Thoracic aorta (tissue), 2 donors: ENCODE measurements at places on chromosomes 13 and 19. TPM values are rescaled to one million over a fixed set of nuclear protein-coding genes. Genes with fewer than 3 reads are reported as not detected.

GRCh38 chr13:78630511-78630910 lies 27.2 kb upstream of the POU4F1 start:
- no peak for DNase-seq

- no peak for DNase-seq
Measured at GRCh38 chr13:109332506-109333499, 453.6 kb downstream of the IRS2 start.

The COX7A1 gene
- total RNA-seq = 41.0 TPM

- no peak for DNase-seq
Measured at GRCh38 chr13:53405616-53406015, 377.0 kb downstream of the OLFM4 start.

The SMAD9 gene
- 36.6 TPM for total RNA-seq

The SMIM17 gene
- total RNA-seq = 4.4 TPM

DNA sequence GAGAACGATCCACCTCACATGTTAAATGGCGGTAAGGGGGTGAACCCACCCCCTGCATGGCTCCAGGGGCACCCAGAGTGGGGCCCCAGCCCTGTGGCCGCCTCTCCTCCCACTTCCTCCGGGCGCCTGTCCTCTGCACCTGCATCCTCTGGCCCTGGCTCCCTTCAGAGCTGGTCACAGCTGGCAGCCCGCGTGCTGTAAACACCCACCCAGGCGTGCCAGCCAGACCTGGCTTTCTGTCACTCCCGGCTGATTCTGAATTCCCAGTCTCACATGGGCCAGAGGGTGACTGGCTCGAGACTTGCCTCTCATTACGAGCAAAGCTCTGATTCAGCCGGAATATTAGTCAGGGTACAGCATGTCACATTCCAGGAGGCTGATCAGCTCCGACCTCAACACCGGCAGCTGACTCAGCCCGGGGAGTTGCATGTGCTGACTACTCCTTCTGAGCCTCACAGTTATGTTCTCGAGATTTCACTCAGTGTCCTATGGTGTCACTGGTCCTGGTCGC lies 75.1 kb downstream of the GNG7 start:
- peak; percentile 93 for DNase-seq

GRCh38 chr19:50333737-50334617 lies 4.8 kb upstream of the KCNC3 start:
- no peak for DNase-seq

DNA sequence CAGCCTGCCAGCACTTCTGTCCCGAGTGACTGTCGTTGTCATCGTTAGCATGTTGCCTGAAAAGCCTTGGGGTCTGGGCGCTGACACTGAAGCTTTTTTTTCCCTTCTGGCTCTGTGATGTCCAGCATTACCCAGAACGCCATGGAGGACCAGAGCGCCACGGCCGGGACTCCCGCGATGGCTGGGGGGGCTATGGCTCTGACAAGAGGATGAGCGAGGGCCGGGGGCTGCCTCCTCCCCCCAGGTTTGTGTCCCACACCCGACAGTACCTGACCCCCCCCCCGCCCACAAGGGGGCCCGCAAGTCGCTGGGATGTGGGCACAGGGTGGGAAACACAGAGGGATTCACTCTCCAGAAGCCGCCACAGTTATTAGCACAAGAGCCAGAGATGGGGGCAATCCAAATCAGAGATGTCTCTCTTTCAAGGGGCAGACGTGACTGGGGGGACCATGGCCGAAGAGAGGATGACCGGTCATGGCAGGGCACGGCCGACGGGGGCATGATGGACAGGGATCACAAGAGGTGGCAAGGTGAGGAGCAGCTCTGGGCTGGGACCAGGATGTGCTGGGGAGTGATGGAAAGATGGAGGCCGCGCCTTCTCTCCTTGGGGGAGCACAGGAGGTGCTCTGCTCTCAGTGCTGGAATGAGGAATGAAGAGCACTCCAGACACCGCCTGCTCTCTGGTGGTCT lies 13.2 kb downstream of the MICOS13 start:
- no peak for DNase-seq

The POGLUT2 gene
- 11.9 TPM for total RNA-seq

The PCDH17 gene
- 4.1 TPM for total RNA-seq
